Activated CD4-positive, alpha-beta T cell treated with anti-CD3 and anti-CD28 coated beads, Interleukin-2, amount 10 ng/mL, durations not matched to agents 24 days and 14 days (primary cell): ENCODE measurements at places on chromosomes 1 and 21. TPM values are rescaled to one million over a fixed set of nuclear protein-coding genes. Genes with fewer than 3 reads are reported as not detected.

- H3K4me1 ChIP-seq: no peaks in the 10 kb centered on the region
- H3K27me3 ChIP-seq: no peaks in the 10 kb centered on the region
- no peaks in the 10 kb centered on the region for H3K36me3 ChIP-seq
- DNase-seq: no peak
- H3K27ac ChIP-seq: no peak overlapping the region
- H3K4me3 ChIP-seq: no peak overlapping the region
Observed at GRCh38 chr1:95643071-95643470, 409.1 kb downstream of the RWDD3 start.

DNA sequence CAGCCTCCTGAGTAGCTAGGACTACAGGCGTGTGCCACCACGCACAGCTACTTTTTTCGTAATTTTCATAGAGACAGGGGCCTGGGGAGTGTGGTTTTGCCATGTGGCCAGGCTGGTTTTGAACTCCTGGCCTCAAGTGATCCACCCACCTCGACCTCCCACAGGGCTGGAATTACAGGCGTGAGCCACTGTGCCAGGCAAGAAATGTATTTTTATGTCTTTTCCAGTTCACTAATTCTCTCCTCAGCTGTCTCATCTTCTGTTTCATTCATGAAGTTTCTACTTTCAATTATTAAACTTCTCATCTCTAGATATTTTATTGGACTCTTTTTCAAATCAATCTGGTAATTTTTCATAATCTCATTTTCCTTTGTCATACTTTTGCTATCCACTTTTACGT, 72.1 kb upstream of the DISP3 start:
- no peak for DNase-seq
- peaks cover 26% of the 10 kb centered on the region for H3K4me1 ChIP-seq
- peak overlapping the region; percentile 64 for H3K27ac ChIP-seq
- peaks cover 3% of the 10 kb centered on the region for H3K27me3 ChIP-seq

GRCh38 chr1:16021681-16022080, at the start of gene CLCNKA:
CLCNKA (plus strand) TSS chr1:16022036; CDS start chr1:16022620, 584 bp downstream.
- no peaks in the 10 kb centered on the region for H3K4me1 ChIP-seq
- no peak within 1 kb of the TSS for H3K4me3 ChIP-seq
- H3K27me3 ChIP-seq: peaks cover 3% of the 10 kb centered on the region
- no peaks in the 10 kb centered on the region for H3K36me3 ChIP-seq

- peaks cover 20% of the 10 kb centered on the region for H3K36me3 ChIP-seq
- H3K27ac ChIP-seq: no peak overlapping the region
- no peak overlapping the region for H3K4me3 ChIP-seq
- no peaks in the 10 kb centered on the region for H3K27me3 ChIP-seq
- peaks cover 17% of the 10 kb centered on the region for H3K4me1 ChIP-seq
Observed at GRCh38 chr1:147167365-147167764, 4.9 kb downstream of the PRKAB2 start.

DNA sequence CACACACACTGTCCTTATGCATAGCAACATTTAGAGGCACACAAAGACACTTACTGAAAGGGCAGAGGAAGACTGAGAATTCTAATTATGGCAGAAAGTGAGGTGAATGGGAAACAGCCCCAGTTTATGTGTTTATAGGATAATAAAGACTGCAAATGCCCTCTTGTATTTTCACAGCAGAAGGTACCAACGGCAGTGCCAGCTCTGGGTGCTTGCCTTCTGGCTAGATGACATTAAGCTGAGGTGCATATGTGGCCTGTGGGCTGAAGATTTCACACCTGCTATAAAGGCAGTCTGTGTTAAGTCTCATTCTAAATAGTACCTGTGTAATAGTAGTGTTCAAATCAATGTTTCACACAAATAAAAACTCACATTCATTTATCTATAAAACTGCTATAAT, 347.2 kb upstream of the ZRANB2 start:
- no peaks in the 10 kb centered on the region for H3K27me3 ChIP-seq
- no peak overlapping the region for H3K27ac ChIP-seq
- no peak overlapping the region for H3K4me3 ChIP-seq
- no peaks in the 10 kb centered on the region for H3K4me1 ChIP-seq

DNA sequence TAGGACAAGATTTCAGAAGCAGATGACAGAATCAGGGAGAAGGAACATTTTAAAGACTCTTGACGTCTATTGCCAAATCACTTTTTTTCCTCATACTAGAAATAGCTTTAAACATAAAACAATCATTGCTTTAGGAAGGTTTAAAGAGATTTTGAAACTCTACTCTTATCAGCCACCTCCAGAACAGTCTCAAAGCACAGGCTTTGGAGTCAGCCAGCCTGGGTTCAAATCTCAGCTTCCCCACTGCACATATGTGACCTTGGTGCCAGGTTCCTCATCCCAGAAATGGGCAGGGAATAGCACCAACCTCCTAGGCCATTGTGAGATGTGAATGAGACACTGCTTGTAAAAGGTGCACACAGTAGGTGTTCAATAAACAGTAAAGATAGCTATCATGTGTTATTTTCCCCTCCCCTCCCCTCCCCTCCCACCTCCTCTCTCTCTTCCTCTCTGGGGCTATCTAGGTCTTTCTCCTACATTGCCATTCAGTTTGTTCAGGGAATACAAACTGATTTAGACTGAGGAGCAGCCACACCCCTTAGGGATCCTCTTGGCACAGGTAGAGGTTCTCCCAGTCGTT, 20.6 kb downstream of the SPOCD1 start:
- H3K36me3 ChIP-seq: no peaks in the 10 kb centered on the region
- no peak overlapping the region for H3K27ac ChIP-seq
- no peak overlapping the region for H3K4me3 ChIP-seq
- DNase-seq: no peak
- H3K4me1 ChIP-seq: no peaks in the 10 kb centered on the region

DNA sequence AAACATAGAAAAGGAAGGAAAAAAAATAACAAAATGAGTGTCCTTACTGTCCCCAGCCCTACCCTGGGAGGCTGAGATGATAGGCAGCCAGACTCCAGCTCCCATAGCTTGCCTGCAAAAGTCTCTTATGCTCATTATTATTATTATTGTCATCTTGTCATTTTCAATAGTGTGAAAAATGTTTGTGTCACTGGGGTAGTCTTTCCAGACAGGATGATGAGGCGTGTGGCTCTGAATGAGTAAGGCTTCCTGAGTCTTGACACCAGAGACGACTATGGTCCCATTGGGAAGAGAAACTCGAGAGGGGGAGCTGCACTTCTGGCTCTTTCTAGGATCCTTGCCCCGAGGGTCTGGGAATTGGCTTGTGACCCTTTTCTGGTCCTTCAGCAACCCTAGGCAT, 1.1 kb upstream of the CYB561D1 start:
- H3K27me3 ChIP-seq: no peaks in the 10 kb centered on the region
- H3K4me3 ChIP-seq: no peak overlapping the region
- peaks cover 31% of the 10 kb centered on the region for H3K36me3 ChIP-seq

GRCh38 chr1:225464851-225465792, 37.3 kb upstream of the LBR start:
- peak overlapping the region; percentile 34 for H3K4me3 ChIP-seq
- H3K27ac ChIP-seq: peak overlapping the region; percentile 87
- H3K36me3 ChIP-seq: no peaks in the 10 kb centered on the region

- no peaks in the 10 kb centered on the region for H3K4me1 ChIP-seq
- no peaks in the 10 kb centered on the region for H3K27me3 ChIP-seq
- H3K27ac ChIP-seq: no peak overlapping the region
- no peaks in the 10 kb centered on the region for H3K36me3 ChIP-seq
Observed at GRCh38 chr1:60359431-60359830, 285.9 kb upstream of the C1orf87 start.

GRCh38 chr21:43731476-43731875, 12.5 kb downstream of the PDXK start:
- H3K36me3 ChIP-seq: peaks cover 20% of the 10 kb centered on the region
- DNase-seq: no peak
- H3K4me3 ChIP-seq: no peak overlapping the region
- no peak overlapping the region for H3K27ac ChIP-seq
- H3K4me1 ChIP-seq: peaks cover 58% of the 10 kb centered on the region

DNA sequence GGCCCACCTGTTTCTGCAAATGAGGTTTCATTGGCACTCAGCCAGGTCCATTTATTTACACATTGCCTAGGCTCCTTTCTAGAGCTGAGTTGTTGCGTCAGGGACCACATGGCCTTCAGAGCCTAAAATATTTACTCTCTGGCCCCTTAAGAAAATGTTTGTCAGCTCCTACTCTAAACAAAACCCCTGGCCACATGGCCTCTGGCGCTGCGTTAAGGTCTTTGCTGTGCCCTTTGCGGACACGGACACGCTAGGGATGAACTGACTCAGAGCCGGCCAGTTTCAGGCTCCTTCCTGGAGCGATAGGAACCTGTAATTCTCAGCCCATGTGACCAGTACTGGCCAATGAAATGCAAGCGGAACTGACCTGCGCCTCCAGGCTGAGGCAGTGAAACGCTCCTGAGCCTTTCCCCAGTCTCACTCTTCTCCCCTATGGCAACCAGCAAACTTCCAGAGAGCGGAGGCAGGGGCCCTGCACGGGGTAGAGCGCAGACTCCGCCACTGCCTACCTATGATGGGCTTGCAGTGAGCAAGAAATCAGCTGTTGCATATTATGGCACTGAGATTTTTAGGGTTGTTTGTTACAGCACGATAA, 160.3 kb downstream of the ETS2 start:
- peaks cover 5% of the 10 kb centered on the region for H3K4me1 ChIP-seq
- H3K27ac ChIP-seq: no peak overlapping the region
- H3K36me3 ChIP-seq: no peaks in the 10 kb centered on the region
- no peaks in the 10 kb centered on the region for H3K27me3 ChIP-seq
- no peak for DNase-seq
- H3K4me3 ChIP-seq: no peak overlapping the region

DNA sequence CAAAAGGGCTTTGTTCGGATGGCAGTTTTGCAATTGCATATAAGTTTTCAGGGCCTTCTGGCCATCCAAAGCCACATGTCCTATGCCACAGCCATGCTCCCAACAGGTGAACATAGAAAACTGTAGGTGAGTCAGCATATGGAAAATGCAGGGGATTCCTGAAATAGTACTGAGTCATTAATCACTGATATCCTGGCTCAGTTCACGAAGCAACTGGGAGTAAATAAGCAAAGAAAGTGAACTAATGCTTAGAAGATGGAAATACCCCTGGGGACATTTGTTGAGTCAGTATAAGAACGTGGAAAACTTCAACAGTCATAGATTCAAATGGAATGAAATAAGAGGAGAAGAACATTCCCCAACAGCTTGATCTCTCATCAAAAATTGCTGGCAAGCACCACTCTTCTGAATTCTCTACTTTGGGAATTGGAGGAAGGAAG, 148.9 kb upstream of the RUNX1 start:
- no peak overlapping the region for H3K4me3 ChIP-seq
- H3K4me1 ChIP-seq: peaks cover 26% of the 10 kb centered on the region
- DNase-seq: no peak
- H3K27ac ChIP-seq: peak overlapping the region; percentile 25

DNA sequence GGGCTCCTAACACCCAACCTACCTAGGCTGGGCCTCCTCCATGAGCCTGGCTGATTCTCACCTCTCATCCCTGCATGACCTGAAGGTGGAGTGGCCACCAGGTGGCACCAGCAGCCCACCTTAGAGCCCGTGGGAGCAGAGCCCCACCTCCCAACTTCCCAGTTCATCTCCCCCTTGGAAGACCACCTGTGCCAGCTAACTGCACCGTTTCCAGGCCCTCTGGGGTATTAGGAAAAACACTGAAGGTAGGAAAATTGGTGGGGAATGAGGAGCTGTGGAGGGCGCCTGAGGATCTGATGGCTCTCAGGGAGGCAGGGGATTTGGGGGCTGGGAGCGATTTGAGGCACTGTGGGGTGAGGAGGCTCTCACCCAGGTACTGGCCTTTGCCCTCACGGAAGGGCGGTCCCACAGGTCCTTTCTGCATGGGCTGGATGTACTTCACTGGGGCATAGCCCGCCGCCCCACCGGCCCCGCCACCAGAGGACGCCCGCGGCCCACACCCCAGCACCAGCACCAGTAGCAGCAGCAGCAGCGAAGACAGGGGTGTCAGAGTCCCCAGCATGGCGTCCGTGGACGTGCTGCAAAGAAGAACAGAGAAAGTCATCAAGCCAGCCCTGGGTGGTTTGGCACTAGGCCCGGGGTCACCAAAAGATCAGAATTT, 11.1 kb downstream of the ADPRS start:
- H3K4me3 ChIP-seq: no peak overlapping the region
- no peak overlapping the region for H3K27ac ChIP-seq
- peaks cover 5% of the 10 kb centered on the region for H3K4me1 ChIP-seq
- H3K36me3 ChIP-seq: peaks cover 2% of the 10 kb centered on the region
- DNase-seq: peak; percentile 93

- peak overlapping the region; percentile 96 for H3K4me3 ChIP-seq
- peak overlapping the region; percentile 97 for H3K27ac ChIP-seq
- peaks cover 11% of the 10 kb centered on the region for H3K36me3 ChIP-seq
- peaks cover 78% of the 10 kb centered on the region for H3K4me1 ChIP-seq
- no peaks in the 10 kb centered on the region for H3K27me3 ChIP-seq
Observed at GRCh38 chr1:203625628-203626019, 1.0 kb upstream of the ATP2B4 start.

DNA sequence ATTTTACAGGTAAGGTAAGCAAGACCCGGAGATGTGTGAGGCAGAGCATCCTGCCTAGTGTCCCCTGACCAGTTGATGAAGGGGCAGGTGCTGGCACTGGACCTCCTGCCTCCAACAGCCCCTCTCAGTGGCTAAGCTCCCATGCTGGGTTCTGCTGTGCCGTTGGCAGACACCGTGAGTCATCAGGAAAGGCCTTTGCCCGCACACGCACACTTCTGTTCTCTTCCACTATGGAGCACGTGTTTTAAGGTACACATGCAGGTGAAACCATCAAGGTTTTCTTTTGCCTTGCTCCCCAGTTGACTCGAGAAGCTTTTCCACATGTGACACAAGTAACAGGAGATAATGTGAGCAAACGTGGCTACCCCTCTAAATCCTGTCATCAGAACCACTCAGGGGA, 207.9 kb downstream of the RRAGC start:
- no peak overlapping the region for H3K4me3 ChIP-seq
- H3K36me3 ChIP-seq: no peaks in the 10 kb centered on the region
- H3K27me3 ChIP-seq: no peaks in the 10 kb centered on the region
- DNase-seq: no peak
- no peaks in the 10 kb centered on the region for H3K4me1 ChIP-seq

GRCh38 chr1:77925956-77926355, 37.5 kb downstream of the NEXN start:
- H3K4me3 ChIP-seq: no peak overlapping the region
- H3K36me3 ChIP-seq: peaks cover 6% of the 10 kb centered on the region
- no peak overlapping the region for H3K27ac ChIP-seq

DNA sequence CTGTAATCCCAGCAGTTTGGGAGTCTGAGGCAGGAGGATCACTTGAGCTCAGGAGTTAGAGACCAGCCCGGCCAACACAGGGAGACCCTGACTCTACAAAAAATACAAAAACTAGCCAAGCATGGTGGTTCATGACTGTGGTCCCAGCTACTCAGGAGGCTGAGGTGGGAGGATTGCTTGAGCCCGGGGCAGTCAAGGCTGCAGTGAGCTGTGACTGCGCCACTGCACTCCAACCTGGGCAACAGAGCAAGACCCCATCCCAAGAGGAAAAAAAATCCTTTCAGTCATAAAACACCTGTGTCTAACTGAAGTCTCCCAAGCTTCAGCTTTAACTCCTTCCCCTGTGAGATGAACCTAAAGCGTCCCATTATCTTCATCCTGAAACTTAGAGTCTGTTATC, 33.1 kb upstream of the GOLT1A start:
- no peaks in the 10 kb centered on the region for H3K36me3 ChIP-seq
- no peaks in the 10 kb centered on the region for H3K27me3 ChIP-seq
- H3K4me3 ChIP-seq: no peak overlapping the region
- no peak overlapping the region for H3K27ac ChIP-seq
- H3K4me1 ChIP-seq: no peaks in the 10 kb centered on the region
- no peak for DNase-seq

Gene USP33
- 39.9 and 47.4 TPM in 2 replicates for total RNA-seq

Gene SLAMF9
- not detected in 2 replicates for total RNA-seq

Gene CLCA1
- not detected in 2 replicates for total RNA-seq

Gene S100A9
- not detected in 2 replicates for total RNA-seq

Gene CLK2
- total RNA-seq: 86.2 and 90.6 TPM in 2 replicates

Gene CA6
- 1.0 and 1.3 TPM in 2 replicates for total RNA-seq

Gene DNASE2B
- total RNA-seq: not detected in 2 replicates

Gene TSTD1
- 41.7 and 49.7 TPM in 2 replicates for total RNA-seq

Gene NBPF6
- total RNA-seq: 0.26 and 0.40 TPM in 2 replicates

Gene SELL
- 82.3 and 92.7 TPM in 2 replicates for total RNA-seq

Gene CLCNKA
- not detected in 2 replicates for total RNA-seq
